ENCODE measurements at places on chromosomes 2 and 18. TPM values are rescaled to one million over a fixed set of nuclear protein-coding genes. Genes with fewer than 3 reads are reported as not detected.

PPP1R7 gene
- total RNA-seq, result 73.1 TPM

PFN4 gene
- total RNA-seq, result 1.1 TPM

LRATD1 gene
- total RNA-seq, result not detected

ACKR3 gene
- 15.4 TPM for total RNA-seq

CCDC148 gene
- 0.42 TPM for total RNA-seq

FRZB gene
- total RNA-seq, result 0.12 TPM

ABCG5 gene
- total RNA-seq, result not detected

ZNF519 gene
- 2.0 TPM for total RNA-seq

RAB12 gene
- 30.6 TPM for total RNA-seq

FAM136A gene
- total RNA-seq, result 93.8 TPM

CIAO1 gene
- total RNA-seq, result 85.2 TPM

RESP18 gene
- not detected for total RNA-seq

FBXO11 gene
- 49.0 TPM for total RNA-seq

TEX44 gene
- total RNA-seq, result not detected

LRRC30 gene
- not detected for total RNA-seq

UGT1A4 gene
- 0.12 TPM for total RNA-seq

CHRND gene
- not detected for total RNA-seq

STRADB gene
- total RNA-seq, result 20.5 TPM

SERPINB13 gene
- not detected for total RNA-seq

All from A549 treated with Mapracorat at 1 μM for 4 hours (cell line).